ENCODE measurements at places on chromosomes 7 and 10.

DNA sequence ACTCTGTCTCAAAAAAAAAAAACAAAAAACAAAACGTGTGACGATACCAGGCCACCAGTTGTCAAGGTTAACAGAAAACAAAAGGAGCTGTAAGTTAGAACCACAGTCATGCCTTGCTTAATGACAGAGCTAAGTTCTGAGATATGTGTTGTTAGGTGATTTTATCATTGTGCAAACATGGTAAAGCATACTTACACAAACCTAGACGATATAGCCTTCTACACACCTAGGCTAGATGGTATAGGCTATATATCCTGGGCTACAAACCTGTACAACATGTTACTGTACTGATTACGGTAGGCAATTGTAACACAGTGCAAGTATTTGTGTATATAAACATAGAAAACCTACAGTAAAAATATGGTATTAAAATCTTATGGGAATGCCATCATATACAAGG lies 564.2 kb downstream of the HTR7 start:
- no peak for DNase-seq

DNA sequence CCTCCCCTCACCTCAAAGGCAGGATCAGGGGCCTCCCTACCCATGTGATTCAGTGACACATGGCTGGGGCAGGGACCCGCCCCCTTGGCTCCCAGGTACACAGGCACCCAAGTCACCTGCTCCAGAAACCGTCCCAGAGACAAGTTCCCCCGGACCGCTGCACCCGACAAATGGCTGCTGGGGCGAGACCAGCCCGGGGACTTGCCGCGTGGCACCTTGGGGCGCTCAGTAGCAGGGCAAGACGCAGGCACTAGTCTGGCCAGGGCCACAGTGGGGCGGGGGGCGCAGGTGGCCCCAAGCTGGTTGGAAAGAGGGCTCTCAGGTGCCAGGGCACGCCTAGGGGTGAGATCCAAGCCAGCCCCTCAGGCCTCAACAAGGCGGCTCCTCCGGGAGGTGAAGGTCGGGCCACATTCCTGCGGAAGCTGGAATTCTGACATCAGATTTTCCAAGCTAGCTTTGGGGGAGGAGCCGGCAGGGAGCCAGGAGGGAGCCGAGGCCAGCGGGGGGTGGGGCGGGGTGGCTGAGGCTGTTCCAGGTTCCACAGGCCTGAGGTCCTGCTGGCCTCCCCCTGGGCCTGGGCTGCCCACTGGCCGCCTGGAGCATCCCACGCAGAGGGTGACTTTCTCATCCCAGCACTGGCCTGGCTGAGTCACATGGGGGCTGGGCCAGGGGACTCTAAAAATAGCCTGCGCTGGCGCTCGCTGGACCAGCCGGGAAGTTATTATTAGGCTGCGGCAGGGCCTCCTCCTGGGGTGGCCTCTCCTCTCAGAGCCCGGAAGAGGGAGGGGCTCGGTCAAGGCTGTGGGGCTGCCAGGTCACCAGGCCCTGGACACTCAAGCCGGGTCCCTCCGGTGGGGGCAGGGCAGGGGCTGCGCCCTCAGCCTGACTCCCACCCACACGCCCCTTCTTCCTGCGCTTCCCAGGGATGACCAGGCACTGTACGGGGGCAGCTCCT lies 20.5 kb upstream of the INPP5A start:
- no peak for DNase-seq

GRCh38 chr10:132345345-132345744 lies 13.4 kb downstream of the LRRC27 start:
- no peak for DNase-seq

- DNase-seq: no peak
Observed at GRCh38 chr7:20200361-20200760, 16.8 kb downstream of the MACC1 start.

DNA sequence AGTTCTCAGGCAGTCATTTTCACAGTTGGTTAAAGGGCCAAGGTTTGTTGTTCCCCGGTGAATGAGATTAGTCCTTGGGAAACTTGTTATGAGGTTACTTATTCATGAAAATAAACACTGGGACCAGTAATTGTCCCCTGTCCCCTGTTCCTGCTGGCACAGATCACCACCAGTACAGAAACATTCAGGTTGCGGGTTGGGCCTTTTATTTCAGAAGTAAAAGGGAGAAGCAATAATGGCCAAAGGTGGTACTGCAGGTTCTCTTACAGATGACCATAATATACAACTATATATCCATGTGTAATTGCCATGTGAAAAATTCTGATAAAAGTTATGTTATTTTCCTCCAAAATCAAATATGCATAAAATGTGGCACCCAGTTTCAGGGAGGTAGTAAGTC lies 442.0 kb downstream of the SORCS1 start:
- no peak for DNase-seq

All from stimulated activated CD8-positive, alpha-beta memory T cell treated with anti-CD3 and anti-CD28 coated beads, Interleukin-2, amount 100 ng/mL, for 48 hours (primary cell).